ENCODE measurements at places on chromosomes 1 and 21.

- DNase-seq: no peak
Observed at GRCh38 chr1:78054559-78054958, 8.8 kb downstream of the GIPC2 start.

DNA sequence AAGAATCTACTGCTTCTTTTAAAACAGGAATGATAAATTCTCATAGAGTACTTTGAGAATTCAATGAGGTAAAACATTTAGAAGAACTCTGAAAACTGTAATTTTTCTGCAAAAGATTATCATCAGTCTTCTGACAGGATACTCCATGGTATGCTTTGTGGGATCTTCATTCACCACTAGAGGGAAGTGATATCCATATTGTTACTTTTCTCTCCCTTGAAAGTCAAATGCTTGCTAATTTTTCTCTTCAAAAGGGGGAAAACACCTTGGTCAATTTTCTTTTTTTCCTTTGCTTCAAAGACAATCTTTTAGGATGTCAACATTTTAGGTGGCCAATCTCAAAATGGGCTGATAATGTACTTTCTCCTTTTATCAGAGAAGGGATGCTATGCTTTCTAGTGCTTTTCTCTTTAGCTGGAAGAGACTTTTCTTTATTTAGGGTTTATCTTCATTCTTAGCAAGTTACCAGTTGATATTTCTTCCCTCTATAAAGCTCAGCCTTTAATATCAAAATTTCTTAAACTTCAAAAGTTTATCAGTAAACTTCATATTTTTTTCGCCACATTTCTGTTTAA is 95.5 kb downstream of the NEGR1 start:
- DNase-seq: no peak

DNA sequence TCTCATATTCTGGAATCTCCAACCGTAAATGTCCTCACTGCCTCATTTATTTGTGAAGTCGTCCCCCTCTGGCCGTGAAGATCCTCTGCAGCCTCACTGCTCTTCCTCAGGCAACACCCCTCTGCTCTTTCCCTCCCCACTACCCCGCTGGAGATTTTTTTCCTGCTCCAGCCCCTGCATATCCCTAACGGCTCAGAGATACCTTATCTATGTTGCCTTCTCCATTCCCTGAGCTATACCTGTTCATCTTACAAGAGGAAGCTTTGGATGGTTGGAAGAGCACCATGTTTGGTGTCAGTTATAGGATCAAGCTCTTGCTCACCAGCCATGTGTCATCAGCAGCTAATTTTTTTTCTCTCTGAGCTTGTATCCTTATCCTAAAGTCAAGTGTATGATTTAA is 26.4 kb downstream of the LRRC8B start:
- DNase-seq: no peak

DNA sequence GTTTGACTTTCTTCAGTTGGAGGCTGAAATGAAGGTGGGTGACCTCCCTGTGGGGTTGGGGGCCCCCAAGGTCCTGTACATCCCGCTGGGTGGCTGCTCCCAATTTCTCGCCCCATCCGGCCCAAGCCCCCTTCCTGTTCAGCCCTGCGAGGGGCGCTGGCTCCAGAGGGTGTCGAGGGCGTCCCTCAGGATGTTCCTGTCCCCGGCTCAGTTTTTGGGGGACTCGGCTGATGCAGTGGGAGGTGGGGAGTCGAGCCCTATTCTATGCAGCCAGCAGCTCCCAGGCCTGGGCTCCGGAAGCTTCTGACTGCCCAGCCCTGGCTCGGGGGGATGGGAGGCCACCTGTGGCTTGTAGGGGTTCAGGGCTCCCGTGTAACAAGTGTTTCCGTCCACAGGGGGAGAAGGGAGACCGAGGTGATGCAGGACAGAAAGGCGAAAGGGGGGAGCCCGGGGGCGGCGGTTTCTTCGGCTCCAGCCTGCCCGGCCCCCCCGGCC is 38.2 kb downstream of the SLC19A1 start:
- no peak for DNase-seq

DNA sequence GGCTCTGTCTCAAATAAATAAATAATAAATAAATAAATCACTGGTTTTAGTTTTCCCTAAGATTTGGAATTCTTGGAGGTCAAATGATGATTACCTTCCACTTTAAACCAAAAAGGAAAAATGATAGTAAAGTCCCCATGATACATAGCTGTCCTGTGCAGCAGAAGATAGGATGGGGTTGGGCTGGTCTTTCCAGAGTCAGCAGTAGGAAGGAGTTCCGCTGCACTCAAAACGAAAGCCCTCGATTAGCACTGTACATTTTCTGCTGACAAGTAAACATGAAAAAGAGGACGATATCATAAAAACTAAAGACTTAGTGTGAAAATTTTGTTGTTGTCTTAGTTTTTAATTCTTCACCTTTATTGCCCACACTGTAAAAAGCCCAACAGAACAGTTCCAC is 79.7 kb downstream of the ATP5PO start:
- DNase-seq: no peak

Measured in 8988T (cell line).